GM23338 (cell line): ENCODE measurements at places on chromosomes 6 and 20. TPM values are rescaled to one million over a fixed set of nuclear protein-coding genes. Genes with fewer than 3 reads are reported as not detected.

LCA5 gene
- total RNA-seq: 3.3 and 4.2 TPM in 2 replicates

RAMACL gene
- total RNA-seq: 4.0 and 4.2 TPM in 2 replicates

VNN1 gene
- total RNA-seq: not detected in 2 replicates

GRCh38 chr6:118750143-118750542, 98.8 kb upstream of the CEP85L start:
- no peak for DNase-seq

- no peak for DNase-seq
These were observed 35.4 kb upstream of the SSTR4 start for GRCh38 chr20:22999756-23000155.
